Eye (tissue), 1 donor: ENCODE measurements at places on chromosomes 5 and 9.

DNA sequence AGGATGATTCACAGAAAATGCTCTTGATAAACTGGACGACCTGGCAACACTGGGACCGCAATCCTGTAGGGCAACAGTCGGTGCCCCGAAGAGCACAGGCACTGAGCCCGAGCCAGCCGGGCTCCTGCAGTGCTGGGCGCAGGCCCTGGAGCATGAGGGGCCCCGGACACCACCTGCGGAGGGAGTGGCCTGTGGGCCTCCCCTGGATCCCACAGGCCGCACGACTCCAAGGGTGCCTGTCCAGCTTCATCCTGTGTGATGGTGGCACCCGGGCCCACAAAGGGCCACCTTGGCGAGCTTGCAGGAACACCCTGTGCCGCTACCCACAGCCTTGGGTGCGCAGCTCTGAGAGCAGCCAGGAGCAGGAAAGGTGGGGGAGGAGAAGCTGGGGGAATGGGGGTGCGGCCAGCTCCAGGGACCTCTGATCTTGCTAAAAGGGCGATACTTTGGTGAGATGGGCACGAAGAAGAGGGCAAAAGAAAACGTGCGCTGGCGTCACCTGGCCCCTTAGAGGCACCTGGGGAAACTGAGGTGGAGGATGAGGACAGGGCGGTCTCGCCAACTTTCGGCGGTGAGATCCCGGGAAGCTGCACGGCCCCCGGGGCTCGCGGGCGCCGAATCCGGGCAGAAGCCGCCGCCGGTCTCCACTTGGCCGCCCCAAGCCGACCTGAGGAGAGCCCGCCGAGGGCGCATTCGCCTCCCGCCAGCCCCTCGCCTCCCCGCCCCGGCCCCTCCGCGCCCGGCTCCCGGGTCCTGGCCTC, 722 bp downstream of the TBC1D9B start:
- DNase-seq, result peak; percentile 52

DNA sequence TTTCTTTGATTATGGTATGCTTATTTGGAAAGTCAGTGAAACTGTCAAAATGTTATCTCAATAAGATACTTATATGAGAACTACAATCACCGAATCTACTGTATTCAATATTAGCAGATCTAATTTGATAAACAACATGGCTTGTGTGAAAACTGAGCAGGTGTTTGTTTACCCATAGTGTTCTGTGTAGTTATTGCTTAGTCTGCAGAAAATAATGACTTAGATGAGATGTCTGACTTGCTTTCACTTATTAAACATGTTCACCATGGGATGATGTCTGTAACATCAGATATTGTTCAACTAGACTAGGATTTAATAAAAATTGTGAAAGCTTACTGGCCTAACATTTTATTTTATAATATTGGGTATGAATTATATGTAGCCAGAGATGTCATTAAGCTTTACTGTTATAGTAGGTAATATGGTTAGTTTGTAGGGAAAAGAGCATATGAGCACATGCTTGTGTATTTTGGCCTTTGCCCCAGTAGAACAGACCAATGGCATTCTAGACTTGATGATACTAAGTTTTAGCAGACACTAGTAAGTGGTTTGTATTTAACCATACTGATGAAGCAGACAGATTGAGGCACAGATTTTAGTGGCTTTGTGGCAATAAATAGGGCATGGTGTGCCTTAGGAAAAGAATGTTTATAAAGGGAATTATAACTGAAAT, 16.4 kb downstream of the SUB1 start:
- DNase-seq, result no peak

DNA sequence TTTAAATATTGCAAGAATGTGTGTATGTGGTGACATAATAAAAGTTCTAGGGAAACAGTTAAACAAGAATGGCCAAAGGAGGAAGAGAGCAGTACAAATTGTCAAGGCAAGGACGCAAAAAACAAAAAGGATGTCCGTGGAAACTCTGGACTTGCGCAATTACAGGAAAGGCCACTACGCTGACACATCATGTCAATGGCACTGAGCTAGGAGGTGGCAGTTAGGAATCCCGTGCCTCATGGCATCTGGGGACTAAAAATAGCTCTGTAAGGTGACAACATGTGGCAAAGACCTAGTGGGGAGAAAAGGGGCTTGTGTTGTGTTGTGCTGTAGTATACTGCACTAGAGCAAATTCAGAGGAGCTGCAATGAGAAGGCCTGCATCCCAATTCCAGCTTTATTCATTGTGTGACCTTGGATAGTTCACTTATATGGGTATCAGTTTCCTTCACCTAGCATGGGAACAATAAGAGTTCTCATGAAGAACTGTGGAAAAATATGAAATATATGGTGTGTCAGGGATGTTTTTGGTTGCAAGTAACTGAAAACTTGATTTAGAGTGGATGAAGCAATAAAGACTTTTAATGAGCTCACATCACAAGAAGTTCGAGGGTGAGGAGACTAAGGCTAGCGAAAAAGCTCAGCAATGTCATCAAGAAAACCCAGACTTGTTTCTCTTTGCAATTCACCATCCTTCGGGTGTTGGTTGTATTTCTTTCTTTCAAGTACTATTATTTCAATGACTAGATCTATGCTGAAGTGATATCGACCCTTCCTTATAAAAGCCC, 124.1 kb upstream of the STC2 start:
- no peak for DNase-seq

GRCh38 chr9:110133608-110134210, 74.2 kb downstream of the C9orf152 start:
- DNase-seq, result no peak

DNA sequence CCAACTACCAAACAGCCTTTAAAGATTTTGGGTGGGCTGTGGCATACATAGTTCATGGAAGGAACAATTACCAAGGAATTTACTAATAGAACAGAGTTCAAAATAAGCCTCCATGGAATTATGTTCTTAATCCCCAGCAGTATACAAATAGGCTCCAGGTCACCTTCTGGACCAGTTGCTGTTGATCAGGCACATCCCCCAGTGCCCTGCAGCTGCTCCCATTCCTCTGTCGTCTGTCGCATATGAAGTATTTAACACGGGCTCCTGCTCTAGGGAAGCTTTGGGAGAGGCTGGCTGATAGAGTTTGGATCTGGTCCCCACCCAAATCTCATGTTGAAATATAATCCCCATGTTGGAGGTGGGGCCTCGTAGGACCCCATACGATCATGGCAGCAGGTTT, 17.8 kb downstream of the SHC3 start:
- DNase-seq, result no peak

GRCh38 chr5:157030692-157031091, 28.2 kb downstream of the HAVCR1 start:
- no peak for DNase-seq

DNA sequence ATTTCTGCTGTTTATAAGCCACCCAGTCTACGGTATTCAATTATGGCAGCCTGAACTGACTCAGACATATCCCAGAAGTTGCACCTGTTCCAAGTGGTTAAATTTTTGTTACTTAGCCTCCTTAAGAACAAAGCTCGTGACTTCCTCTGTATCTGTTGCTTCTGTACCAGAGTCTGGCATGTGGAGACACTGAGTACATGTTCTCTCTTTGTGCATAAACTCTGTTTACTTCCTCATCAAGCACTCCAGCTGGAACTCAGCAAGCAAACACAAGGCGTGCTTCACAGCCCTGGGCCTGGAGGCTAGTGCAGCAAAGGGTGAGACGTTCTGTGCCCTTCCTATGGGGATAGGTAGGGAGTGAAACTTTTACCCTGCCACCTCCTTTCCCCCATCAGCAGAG, 19.0 kb downstream of the C9orf152 start:
- no peak for DNase-seq

DNA sequence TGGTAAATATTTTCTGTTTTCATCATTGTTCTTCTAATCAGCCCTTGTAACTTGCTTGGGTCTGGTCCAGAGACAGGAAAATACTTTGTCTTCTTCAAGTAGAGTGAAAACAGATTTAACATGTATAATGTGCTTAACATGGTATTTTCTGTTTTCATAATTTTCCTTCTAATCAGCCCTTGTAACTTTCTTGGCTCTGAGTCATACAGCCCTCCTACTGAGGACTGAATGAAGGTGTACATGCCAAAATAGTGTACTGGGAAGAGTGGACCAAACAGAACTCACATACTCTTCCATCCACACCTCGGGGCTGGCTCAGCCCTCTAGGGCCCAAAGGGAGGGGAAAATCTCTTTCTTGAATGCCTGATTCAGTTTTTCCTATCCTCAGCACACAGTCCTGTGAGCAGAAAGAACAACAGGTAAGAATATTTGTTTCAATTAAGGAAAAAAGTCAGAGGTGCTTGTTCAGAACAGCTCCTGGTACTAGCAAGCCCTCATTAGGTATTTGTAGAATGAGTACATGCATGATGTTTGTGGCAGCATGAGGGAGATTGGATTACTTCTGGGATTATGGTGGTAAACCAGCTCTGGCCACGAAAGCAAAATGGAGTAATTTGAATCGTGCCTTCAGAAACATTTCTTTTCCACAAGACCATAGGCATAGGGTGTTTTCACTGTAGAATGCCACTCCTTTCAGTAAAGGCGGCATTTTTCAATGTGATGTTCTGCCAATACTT, 24.2 kb upstream of the MACIR start:
- DNase-seq, result no peak

GRCh38 chr5:24904981-24905517, 260.3 kb upstream of the CDH10 start:
- DNase-seq, result no peak

GRCh38 chr9:124353811-124354274, 61.4 kb downstream of the PSMB7 start:
- DNase-seq, result no peak

GRCh38 chr5:96344678-96345577, 88.1 kb downstream of the PCSK1 start:
- DNase-seq, result peak; percentile 80

DNA sequence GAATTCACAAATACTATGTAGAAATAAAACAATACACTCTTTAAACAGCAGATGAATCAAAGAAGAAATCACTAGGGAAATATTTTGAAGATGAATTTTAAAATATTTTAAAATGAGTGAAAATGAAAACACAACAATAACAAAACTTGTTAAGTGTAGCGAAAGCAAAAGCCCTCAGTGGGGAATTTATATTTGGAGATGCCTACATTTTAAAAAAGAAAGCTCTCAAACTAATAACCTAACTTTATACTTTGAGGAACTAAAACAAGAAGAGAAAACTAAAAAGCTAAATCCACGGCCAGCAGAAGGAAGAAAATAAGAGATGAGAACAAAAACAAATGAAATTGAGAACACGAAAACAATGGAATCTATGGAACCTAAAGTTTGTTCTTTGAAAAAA, 22.7 kb downstream of the SPDL1 start:
- DNase-seq, result no peak

DNA sequence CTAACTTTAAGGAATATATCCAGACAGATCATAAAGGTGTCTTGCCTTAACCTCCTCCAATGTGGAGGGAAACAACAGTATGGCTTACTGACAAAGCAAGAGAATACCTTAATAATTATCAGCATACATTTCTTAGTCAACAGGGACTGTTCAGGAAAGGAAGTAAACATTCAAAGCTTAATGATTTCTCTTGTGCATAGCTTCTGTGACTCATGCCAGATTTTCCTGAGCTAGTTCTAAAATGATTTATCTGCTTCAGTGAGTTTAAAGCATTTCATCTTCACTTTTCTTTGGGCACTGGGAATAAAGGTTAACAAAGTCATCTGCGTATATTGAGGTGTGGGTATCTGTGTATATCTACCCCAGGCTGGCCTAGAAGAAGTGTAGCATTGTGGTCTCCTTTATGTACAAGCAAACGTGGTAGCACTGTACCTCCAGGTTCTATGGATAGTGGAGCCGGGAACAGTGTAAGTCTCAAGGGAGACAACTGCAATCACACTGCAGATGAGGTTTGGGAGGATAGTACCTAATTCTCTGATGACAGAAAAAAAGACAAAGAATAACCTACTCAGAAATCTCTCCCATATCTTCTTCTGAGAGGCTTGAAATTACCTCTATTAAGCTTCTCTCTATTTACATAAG, 284.1 kb downstream of the HCN1 start:
- DNase-seq, result no peak

DNA sequence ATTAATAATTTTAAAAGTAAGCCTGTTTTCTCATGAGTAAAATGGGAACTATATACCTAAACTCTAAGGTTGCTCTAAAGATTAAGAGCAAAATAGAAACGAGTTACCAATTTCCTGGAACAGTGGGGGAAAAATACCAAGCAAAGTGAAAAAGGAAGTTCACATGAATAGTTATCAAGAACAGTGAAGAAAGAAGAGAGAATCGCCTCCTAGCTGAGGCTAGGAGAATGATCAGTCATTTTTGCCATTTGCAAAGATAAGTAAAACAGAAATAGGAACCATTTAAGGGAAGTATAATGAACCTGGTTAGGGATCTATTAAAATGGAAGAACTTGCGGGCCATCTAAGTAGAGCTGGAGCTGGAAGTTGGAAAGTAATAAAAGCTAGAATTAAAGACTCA, 50.7 kb downstream of the P4HA2 start:
- no peak for DNase-seq

GRCh38 chr5:24765219-24765618, 120.4 kb upstream of the CDH10 start:
- DNase-seq, result no peak

DNA sequence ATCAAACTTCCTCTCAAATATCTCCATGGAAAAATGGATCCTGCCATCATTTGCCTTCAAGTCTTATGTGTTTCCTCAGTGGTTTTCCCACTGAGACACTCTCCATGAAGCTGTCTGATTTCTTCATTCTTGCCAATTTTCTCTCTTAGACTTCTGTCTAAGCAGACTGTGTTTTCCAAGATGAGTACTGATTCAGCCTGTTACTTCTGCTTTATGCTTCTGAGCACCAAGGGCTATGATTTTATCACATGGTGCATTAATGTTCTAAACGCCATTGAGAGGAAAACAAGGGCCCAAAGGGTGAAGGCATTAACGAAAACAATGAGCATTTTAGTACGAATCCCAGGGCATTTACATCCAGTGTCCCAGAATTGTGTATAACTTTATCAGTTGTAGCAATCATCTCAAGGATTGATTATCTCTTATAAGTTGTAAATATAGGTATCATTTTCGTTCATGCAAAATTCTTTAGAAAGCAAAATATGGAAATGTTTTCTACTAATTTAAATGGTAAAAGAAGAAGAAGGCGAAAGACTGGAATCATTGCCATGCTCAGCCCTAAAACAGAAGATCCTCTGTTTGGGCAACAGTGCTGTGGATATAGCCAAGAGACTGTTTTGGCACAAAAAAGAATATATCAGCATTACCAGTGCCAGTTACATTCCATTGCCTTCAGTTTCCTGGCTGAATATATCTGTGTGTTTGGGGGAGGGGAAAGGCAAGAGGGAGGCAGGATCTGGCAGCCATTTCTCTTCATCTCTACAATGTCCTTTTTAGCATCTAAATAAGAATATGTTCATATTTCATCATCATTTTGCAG, 537.6 kb downstream of the ANXA1 start:
- peak; percentile 26 for DNase-seq

GRCh38 chr9:107942856-107943255, 453.3 kb upstream of the KLF4 start:
- no peak for DNase-seq

DNA sequence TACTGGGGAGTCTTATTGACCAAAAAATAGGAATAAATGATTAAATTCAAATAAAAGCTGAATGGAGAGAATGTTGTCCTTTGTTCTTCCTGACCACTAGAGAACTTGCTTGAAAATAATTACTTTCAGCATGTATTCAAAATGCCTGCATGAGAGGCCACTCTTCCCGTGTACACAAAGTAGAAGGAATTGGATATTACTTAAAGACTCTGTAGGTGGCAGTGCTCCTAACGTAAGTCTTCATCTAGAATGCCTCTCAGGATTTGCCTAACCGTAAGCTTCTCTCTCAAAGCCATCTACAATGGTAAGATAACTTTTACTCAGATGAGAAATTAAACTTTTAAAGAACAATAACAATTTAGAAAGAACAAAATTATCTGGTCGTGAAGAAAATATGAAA, 620.0 kb upstream of the CCNG1 start:
- no peak for DNase-seq
